ENCODE measurements at places on chromosomes 3 and 15.

DNA sequence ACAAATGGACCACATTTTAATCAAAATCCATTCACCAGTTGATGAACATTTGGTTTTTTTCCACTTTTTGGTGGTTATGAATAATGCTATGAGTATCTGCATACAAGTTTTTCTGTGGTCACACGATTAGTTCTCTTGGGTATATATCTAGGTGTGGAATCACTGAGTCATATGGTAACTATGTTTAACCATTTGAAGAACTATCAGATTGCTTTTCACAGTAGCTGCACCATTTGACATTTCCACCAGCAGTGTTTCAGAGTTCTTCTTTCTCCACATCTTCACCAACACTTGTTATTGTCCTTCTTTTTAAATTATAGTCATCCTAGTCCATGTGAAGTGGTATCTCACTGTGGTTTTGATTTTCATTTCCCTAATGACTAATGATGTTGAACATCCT lies 33.3 kb upstream of the ATG7 start:
- no peak for DNase-seq

- DNase-seq = no peak
Observed at GRCh38 chr15:92425578-92426225, 32.0 kb downstream of the ST8SIA2 start.

GRCh38 chr3:72384602-72385001 lies 463.6 kb downstream of the SHQ1 start:
- DNase-seq = no peak

DNA sequence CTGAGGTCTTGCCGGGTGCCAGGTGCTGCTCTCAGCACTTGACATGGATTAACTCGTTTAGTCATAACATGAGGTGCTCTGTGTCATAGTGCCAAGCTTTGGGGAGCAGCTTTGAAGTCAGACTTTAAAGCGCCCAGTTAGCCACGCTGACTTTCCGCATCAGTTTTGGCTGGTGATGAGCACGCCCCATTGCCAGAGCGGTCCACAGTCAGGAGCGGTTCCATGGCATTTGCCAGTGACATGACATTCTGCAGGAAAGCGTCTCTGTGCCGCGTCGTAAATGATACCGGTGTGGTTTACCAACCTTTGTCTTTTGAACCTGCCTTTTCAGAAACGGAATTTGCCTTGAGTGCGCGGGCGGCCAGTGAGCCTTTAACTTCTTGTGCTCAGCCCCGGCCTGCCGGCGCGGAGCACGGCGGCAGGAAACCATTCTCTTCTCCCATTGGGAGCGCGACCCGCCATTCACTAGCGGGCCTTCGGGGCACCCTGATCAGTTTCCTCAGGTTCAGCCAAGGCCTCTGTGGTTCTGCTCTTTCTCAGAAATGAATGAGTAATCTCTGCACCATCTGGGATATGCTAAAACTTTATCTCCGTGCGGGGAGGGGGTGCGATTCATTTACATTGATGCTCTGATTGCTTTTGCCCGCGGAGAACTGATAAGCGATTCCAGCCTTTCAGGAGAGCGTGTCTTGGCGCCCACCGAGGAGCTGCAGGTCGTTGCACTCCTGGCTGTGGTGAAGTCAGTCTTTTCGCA lies 1.7 kb upstream of the SLC2A2 start:
- DNase-seq = peak; percentile 19

DNA sequence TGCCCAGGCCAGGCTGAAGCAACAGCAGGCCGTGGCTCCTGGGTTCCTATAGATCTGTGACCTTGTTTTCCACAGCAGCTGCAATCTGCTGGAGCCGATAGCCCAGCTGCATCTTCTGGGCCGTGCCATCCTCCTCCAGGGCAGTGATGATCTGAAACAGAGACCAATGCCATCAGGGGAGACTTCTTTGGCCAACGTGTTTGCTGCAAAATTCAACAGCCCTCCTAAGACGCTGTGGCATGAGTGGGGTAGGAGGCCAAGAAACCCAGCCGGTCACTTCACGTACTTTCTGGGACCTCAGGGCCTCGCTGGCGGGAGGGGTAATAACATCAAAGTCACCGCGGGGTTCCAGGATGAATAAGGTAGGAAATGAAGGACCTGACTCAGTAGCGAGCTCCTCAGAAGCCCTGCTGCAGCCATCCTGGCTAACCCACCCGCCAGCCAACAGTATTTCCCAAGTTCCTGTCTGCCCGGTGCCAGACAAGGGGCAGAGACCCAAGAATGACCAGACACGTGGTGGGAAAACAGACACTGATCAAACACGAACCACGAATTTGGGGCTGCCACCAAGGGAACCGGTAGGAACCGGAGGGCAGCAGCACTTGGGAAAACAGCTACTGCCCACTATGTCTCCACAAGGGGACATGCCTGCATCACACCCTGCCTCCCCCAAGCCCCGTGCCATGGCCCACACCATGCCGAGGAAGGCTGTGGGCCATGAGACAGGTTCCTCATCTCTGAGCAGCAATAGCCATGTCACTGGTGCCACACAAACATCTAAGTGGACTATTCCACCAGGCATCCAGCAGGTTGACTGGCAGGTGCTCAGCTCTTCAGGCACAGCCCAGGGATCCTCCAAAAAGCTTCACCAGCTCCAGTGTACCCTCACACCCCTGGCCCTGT lies 25.2 kb downstream of the PLXNB1 start:
- DNase-seq = no peak

DNA sequence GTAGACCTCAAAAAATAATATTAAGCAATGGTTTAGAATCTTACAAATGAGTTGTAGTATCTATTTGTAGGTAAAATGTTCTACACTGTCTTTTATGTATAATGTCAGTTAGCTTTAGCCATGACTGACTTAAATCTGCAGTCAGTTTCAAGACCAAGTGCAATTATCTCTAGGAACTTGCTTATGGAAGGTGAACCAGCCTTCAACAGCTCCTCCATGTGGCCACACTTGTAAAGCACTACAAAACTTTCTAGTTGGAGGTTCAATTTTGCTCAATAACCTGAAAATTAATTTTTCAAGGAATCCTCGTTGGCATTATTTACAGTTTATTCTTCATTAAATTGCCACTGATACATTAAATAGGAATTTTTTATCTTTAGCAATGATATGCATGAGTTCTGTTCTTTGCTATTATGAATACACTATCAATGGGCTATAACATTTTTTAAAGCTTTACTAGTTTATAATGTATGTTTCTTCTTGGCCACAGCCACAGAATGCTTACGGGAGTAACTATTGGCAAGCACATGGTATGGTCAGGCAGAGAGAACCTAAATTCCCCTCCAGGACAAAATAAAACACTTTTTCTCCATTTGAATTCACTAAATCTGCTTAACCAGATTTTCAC lies 315.3 kb upstream of the UBE2E2 start:
- no peak for DNase-seq

- DNase-seq = no peak
Observed at GRCh38 chr15:50685191-50685975, 1.2 kb downstream of the TRPM7 start.

DNA sequence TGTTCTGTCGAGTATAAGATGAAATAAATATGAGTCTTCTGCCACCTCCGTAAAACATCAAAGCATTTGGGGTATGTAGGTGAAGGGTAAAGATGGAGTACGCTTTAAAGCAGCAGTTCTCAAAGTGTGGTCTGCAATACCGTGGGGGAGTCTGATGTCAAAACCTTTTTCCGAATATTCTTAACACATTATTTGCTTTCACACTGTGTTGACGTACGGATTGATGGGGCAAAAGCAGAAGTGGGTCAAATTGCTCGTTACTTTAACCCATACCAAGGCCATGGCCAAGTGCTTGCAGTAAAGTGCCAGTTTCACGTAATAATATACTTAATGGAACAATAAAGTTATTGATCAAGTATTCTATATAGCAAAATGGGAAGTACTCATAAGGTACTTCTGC lies 36.3 kb downstream of the PAK2 start:
- no peak for DNase-seq

DNA sequence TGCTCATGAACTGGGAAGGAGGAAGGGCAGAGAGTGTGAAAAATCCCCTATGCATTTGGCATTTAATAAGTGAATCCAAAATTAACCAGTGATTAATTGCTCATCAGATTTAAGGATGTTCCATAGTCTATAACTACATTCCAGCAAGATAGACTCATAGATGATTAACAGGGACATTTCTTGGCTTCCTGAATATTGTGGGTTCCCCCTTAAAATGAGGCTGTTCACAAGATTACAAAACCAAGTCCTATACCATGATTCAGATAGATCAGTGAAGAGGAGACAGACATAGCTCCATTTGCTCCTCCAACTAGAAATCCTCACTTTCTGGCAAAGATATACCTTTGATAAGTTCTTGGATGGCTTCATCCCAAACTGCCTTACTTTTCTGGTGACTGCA lies 15.4 kb downstream of the RASGRP1 start:
- DNase-seq = no peak

DNA sequence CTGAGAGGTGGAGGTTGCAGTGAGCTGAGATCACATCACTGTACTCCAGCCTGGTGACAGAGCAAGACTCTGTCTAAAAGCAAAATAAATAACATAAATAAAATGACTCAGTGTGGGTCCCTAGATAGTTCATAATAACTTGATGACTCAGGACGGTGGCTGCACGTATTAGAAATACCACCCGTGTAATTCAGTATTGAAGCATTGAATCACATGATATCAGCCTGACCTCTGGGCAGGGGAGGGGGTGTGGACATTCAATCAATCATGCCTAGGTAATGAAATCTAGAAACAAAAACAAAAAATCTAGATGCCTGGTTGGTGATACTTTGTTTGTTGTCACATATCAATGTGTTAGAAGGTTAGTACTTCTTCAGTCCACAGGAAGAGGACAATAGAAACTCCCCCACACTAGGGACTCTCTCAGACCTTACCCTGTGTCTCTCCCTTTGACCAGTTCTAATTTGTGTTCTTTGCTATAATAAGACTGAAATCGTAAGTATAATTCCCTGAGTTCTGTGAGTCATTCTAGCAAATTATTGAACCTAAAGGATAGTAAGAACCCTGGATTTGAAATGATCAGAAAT lies 177.3 kb downstream of the GAP43 start:
- DNase-seq = no peak

- DNase-seq = no peak
Observed at GRCh38 chr3:156668073-156668763, 6.2 kb upstream of the TIPARP start.

GRCh38 chr3:77799278-77799677 lies 759.4 kb downstream of the ROBO2 start:
- DNase-seq = no peak

GRCh38 chr3:124467980-124468902 lies 262.0 kb upstream of the UMPS start:
- no peak for DNase-seq

- no peak for DNase-seq
Observed at GRCh38 chr3:179079537-179079936, 7.9 kb upstream of the ZMAT3 start.

DNA sequence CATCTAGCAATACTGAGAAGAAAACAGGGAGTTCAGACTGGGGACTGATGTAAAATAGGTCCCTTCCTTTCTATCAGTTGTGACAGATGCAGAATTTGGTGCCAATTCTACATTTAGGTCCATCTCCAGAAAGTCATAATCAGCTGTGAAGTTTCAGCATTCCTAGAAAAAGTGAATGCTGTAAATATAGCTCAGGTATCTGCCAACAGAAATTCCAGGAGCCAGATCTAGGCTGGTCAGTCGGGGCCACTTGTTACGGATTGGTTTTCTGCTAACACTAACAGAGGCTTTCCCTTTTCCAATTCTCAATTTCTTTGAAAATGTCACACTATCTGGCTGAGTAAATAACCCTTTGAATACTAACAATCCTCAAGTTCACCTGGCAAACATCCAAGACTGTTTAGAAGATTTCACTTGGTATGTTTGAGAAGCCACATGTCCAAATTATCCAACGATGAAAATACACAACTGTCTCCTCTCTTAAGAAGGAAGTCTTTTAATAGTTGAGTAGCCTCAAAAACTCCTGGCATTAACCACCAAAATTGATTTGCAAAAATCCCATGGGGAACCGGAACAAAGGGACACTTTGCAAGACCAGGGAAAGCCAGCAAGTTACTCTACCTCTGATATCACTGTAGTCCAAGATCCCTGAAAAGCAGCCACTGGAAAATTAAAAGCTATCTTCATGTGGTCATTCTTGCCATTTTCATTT lies 222.3 kb downstream of the ZMAT3 start:
- no peak for DNase-seq
